ENCODE measurements at places on chromosomes 6 and 20. TPM values are rescaled to one million over a fixed set of nuclear protein-coding genes. Genes with fewer than 3 reads are reported as not detected.

The PRKN gene
- total RNA-seq: 5.3 TPM

The CST5 gene
- not detected for total RNA-seq

DNA sequence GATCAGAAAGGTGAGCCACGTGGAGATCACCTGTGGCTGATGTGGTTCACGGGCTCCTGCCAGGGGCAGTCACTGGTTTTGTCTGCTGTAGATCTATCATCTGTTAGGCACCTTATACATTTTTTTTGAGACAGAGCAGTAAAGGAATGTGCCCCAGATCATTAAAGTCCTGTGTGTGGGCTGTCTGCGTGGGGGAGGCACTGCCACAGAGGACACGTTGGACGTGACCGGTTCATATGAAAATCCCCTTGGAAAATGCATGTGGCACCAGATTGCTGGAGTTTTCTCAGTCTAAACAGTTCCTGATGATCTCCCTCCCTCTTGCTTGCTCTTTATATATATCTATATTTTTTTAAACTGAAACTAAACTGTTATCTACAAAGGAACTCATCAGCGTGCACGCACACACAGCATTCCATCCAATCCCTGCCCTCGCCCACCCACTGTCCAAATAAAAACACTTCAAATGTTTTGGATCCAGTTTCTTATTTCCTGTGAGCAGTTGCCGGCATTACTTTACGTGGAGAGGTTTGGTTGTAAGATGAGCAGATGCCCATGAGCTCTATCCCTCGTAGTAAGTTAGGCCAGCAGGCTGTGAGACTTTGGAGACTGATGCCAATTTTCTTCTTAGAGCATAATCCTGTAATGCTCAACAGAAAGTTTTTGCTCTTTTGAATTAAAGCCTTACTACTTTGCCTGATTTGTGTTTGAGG is 161.6 kb upstream of the EXOC2 start:
- DNase-seq: no peak

The ZC3H12D gene
- total RNA-seq: 91.5 TPM

DNA sequence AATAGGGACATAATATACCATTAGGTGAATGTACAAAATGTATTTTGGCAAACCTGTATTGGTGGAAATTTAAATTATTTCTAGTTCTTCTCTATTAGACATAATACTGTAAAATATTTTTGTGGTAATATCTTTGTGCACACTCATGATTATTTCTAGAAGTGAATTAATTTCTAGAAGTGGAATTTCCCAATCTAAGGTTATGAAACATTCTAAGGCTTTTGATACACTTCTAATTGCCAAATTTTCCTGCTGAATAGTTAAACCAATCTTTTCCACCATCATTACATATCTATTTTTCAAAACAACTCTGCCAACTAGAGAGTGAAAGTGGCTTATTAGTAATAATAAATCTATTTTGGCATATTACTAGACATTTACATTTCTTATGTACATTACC is 1.8 kb upstream of the CCND3 start:
- no peak for DNase-seq

The OR12D3 gene
- not detected for total RNA-seq

DNA sequence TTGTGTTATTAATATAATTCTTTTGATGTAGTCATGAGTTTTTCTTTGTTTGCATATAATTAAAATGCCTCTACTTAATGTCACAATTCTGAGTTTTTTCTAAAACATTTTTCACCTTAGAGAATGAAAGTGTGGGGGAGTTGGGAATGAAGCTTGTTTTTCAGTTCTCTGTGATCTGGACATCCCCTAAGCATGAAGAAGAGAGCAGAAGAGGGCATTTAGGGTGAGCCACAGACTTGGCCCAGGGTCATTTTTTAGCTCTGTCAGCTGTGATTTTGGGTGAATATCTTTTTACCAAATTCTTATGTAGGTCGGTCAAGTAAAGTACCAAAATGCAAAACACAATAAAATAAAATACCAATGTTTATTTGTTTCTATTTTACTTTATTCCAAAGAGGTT is 3.9 kb downstream of the OTOR start:
- DNase-seq: no peak

- no peak for DNase-seq
Observed at GRCh38 chr6:81747327-81747726, 5.2 kb downstream of the TENT5A start.

The METTL24 gene
- total RNA-seq: 0.39 TPM

- DNase-seq: no peak
Observed at GRCh38 chr6:41071501-41071922, 644 bp downstream of the OARD1 start.

The SNPH gene
- 15.9 TPM for total RNA-seq

- DNase-seq: no peak
Observed at GRCh38 chr6:149154261-149154821, 163.2 kb upstream of the TAB2 start.

DNA sequence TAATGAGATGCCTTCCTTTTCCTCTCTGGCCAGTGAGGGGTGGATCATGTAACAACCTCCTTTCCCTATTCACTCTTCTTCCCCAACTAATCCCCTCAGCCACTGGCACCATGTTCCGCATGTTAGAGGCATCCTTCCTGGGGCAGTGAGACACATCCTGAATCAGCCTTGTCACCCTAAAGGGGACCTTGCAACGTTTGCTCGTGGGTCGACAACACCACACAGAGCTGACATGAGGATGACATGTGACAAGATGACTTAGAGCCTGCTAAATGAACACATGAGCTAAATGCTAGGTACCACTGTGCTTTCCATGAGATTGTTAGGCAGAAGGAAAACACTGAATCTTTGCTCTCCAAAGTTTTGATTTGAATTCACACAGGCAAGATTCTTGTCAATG is 129.2 kb downstream of the ATXN1 start:
- DNase-seq: no peak

DNA sequence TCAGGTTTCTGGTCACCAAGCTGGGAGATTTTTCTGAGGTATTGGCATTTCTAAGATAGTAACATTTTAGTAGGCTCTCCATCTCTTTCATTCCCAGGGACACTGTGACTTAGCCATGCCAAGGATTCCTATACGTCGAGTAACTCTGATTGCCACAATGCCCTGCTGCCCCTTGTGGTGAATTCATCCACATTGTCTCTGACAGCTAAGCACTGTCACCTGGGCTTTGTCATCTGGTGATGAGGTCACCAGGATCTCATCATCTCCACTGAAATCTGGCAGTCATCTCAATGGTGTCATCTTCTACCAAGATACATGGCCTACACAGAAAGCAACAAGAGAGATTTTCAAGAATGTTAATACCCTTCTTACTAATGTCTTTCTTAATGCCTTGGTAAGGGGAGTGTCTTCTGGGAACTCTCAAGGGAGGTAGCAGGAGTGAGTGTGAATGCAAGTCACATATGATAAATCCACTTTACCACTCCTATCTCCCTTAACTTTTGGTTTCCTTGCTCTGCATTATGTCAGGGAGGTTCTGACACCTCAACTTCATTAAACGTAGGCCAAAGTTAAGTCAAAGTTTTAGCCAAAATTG is 246.7 kb downstream of the CD109 start:
- DNase-seq: no peak

DNA sequence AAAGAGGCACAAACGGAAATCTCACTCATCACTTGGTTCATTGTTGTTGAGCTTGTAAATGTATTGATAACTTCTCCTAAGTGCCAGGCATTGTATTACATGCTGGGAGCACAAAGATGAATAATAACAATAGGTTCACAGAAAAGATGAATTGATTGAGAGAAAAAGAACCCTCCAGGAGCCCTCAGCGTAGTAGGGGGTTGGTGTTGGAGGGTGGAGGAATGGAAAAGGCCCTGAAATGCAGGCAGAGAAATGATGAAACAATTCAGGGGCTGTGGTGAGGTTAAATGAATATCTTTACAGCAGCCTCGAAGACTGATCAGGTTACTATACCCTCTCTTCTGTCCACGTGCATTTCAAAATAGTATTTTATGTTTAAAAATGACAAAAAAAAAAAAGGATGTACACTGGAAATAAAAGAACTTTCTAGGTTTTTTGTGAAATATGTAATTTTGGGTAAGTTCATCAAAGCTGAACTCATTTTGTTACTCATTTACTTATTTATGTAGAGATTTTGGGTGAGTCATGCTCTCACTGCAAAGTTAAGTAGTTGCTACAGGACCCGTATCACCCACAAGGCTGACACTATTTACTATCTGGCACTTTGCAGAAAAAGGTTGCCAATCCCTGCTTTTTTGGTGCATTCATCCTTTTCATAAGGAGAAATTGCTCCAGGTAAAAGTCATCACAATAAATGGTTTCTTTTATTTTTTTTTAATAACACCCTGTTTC is 277.3 kb downstream of the ZNF217 start:
- no peak for DNase-seq

DNA sequence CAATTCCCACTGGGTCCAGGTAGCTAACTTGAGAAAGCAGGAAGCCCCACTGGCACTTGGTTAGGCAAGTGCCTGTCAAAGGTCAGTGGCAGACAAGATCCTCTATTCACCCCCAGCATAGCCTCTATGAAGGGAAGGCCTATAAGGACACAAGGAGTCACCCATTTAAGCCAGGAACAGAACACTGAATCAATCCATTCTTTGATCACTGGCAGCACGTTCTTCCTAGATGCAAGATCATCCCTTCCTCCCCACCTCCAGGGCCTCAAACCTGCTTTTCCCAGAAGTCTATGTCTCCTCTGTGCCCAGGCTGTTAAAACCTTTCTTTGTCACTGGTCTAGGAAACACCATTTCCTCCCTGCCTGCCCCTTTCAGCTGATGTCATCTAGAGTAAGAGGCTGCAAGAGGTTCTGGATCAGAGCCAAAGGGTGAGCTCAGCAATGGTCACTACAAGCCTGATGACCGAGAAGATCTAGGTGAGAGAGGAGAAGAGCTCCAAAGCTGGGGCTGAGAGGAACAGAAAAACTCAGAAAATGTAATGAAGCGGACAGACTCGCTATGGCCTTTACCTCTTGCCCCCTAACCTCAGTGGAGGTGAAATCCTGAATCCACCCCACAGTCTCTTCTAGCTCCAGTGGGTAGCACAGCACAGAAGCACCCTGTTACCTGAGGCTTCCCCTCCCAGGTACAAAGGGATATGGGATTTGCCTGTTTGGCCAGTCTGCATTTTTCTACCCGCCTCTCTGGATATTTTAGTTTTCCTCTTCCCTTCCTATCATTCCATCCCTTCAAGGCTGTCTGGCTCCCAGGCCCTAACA is 1.8 kb downstream of the GTPBP2 start:
- DNase-seq: no peak

GRCh38 chr20:36342331-36343120 is 36.4 kb downstream of the DLGAP4 start:
- DNase-seq: no peak

- peak; percentile 48 for DNase-seq
Observed at GRCh38 chr6:1552296-1552761, 57.4 kb upstream of the FOXC1 start.

The HLA-G gene
- 0.52 TPM for total RNA-seq

GRCh38 chr6:149233056-149233715 is 84.3 kb upstream of the TAB2 start:
- DNase-seq: peak; percentile 57

The SIRPB2 gene
- total RNA-seq: not detected

The ERVFRD-1 gene
- total RNA-seq: not detected

The ETV7 gene
- 3.1 TPM for total RNA-seq

DNA sequence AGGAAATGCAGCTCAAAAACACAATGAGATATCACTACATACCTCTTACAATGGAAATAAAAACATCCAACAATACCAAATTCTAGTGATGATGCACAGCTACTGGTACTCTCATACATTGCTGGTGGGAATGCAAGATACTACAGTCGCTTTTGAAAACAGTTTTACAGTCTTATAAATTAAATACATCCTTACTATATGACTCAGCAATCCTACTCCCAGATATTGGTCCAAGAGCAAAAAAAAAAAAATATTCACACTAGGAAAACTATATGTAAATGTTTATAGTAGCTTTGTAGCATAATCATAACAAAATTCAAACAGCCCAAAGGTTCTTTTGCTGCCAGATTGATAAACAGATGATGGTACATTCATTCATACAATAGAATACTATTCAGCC is 217.4 kb upstream of the FAM83B start:
- no peak for DNase-seq

GRCh38 chr6:101747160-101747559 is 353.7 kb downstream of the GRIK2 start:
- DNase-seq: no peak

GRCh38 chr6:112087136-112087911 is at the start of the genes FAM229B and TUBE1:
TSS of gene FAM229B (plus strand) at chr6:112087591. CDS start at chr6:112099284, 11,693 bp downstream.
TSS of gene TUBE1 (minus strand) at chr6:112087482. CDS start at chr6:112087434, 48 bp downstream.
- DNase-seq: peak; percentile 93

DNA sequence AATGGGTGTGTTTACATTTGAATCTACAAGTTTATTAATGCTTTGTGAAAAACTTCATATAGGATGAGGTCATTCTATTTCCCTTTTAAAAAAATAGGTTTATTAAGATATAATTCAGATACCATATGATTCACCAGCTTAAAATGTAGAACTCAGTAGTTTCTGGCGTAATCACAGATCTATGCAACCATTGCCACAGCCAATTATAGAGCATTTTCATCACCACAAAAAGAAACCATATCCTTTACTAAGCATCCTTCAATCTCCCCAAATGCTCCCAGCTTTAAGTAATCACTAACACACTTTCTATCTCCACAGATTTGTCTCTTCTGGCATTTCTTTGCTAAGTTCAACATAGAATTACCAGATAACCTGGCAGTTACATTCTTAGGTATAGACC is 137.2 kb downstream of the PTPRT start:
- DNase-seq: no peak

- peak; percentile 39 for DNase-seq
Observed at GRCh38 chr6:10655508-10656055, 38.8 kb downstream of the C6orf52 start.

Data from CD4-positive, alpha-beta memory T cell (primary cell).